ENCODE measurements at places on chromosomes 4 and X.

DNA sequence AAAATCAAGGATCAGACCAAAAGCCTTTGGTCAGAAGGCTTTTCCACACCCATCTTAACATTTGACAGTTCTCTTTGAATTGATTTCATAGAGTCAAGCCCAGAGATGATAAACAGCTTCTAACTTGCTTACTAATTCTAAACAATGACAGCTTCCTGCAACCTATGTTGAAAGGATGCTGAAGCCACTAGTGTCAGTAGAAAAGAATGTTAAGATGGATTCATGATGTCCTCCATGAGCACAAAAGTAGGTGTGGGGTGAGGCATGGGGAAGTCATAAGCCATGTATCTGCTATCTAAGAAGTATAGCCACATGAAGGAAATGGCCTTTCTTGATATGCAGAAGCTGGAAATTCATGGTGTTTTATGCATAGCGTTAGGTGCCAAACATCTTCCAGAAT, 269.3 kb downstream of the DHX15 start:
- DNase-seq, result no peak

GRCh38 chrX:57952320-57952678, 42.0 kb upstream of the ZXDA start:
- no peak for DNase-seq

GRCh38 chr4:17058536-17058915, 160.1 kb upstream of the LDB2 start:
- no peak for DNase-seq

- DNase-seq, result no peak
These were observed 5.8 kb downstream of the MECP2 start for GRCh38 chrX:154091678-154092077.

GRCh38 chrX:37349221-37350033, at the start of gene PRRG1:
TSS of gene PRRG1 (plus strand) at chrX:37349364. CDS start at chrX:37406250, 56,886 bp downstream.
- peak; percentile 22 for DNase-seq

GRCh38 chrX:4588466-4588865, 875.0 kb upstream of the PRKX start:
- DNase-seq, result no peak

DNA sequence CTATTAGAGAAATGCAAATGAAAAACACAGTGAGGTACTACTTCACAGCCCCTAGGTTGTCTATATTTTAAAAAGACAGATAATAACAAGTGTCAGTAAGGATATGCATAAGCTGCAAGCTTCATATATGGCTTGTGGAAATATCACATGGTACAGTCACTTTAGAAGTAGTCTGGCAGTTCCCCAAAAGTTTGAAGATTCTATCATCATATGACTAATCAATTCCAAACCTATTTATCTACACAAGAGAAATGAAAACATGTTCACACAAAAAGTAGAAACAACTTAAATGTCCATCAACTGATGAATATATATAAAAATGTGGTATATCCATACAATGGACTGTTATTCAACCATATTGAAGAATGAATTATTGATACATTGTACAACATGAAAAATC, 185.8 kb upstream of the STK26 start:
- DNase-seq, result no peak

DNA sequence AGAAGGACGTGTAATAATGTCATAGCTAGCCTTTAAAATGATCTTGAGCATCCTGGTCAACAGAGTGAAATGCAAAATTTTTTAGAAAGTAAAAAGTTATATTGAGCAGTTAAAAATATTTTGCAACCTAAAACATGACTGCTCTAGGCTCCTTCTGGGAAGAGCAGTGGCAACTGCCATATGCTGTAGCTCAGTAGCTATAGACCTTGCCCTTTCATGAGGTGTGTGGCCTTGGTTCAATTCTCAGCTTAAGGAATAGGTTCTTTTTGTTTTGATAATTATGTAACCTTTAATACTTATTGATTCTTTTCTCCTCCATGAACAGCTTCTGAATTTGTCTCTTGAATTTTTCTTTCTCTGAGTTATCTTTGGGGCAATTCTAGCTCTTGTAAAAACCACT, 105.0 kb downstream of the ARSJ start:
- no peak for DNase-seq

- no peak for DNase-seq
These were observed 26.6 kb upstream of the HS3ST1 start for GRCh38 chr4:11455201-11455835.

- DNase-seq, result no peak
These were observed 43.7 kb upstream of the FAM9C start for GRCh38 chrX:13088156-13088487.

- no peak for DNase-seq
These were observed 29.7 kb downstream of the SEPTIN11 start for GRCh38 chr4:76979236-76979635.

- DNase-seq, result no peak
These were observed 18.7 kb upstream of the CXCL13 start for GRCh38 chr4:77586951-77587383.

DNA sequence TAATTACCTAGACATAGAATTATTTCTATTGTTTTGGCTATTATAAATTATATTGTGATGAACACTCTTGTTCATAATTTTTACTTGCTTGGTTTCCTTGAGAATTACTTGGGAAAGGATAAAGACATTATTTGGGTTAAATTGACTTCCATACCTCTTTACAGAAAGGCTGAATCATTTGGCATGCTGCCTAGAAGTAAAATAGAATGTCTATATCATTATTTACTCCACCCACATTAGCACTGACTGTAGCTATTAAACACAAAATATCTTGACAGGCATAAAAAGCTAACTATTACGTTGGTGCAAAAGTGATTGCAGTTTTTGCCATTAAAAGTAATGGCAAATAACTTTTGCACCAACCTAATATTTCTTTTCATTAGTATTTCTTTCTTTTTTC, 29.7 kb upstream of the ADH6 start:
- DNase-seq, result no peak

DNA sequence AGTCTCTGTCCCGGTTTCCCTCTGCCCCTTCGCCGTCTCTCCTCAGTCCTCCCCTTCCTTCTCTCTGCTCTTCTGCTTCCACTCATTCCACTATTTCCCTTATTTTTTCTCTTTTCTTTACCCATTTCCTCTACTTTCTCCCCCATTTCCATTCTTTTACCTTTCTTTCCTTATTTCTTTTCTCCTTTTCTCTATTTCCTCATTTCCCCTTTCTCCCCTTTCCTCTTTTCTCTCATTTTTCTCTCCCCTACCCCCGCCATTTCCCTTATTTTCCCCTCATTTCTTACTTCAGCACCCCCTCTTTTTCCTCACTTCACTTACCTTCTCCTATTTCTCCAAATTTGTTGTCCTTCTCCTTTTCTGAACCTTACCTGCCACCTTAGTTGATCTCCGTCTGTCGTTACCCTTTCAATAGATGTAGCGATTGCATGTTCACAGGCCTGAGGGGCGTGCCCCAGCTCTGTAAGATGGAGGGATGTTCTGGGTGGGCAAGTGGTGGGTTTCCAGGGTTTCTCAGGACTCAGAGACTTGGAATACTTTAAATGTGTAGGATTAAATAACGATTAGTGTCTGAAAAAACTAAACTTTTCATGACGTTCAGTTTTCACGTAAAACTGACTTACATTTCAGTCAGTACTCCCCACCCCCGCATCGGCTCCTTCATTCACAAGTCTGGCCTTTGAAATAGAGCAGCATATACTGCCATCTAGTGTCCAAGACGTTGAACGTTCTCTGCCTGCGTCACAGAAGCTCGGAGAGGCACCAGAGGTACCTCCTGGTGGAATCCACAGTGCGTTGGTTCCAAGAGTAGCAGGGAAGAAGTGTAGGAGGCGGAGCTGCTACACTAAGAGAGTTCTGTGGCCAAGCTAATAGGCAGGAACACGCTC, 641 bp upstream of the NCBP2L start:
- peak; percentile 57 for DNase-seq

DNA sequence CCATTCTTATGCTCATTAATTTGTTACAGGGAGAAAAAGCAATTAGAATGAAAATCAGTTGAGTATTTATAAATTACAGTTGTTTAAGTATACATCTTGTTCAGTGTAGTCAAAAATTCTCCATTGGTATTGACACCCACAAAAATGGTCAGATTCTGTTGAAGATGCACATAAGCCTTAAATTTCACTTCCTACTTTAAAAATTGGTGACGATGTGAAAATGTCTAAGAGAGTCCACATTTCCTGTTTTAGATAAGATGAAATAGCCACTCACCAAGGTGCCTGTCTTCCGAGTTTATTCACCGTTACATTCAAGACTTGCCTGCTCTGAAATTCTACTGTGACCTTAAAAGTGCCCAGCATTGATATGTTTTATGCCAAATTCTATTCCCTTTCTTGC, 93.6 kb downstream of the GPR143 start:
- DNase-seq, result no peak

GRCh38 chr4:124432500-124432899, 280.0 kb downstream of the ANKRD50 start:
- DNase-seq, result no peak

DNA sequence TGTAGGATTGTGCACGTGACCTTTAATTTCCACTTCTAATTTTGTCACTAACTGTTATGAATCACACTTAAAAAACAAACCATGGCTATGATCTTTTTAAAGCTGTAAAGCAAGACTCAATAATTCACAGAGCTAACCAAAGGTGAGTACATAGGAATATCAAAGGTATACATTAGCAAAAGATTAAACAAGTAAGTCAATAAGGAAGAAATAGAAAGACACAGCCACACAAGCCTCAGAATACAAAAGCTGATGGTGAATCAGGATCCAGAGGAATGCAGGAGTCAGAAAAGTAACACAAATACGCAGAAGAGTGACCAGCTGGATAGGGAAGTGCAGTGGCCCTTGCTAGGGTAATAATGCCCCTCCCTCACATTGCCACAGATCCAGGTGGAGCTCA, 943.6 kb downstream of the DMD start:
- no peak for DNase-seq

- DNase-seq, result no peak
These were observed 16.0 kb downstream of the LRPAP1 start for GRCh38 chr4:3516061-3516835.
